ENCODE measurements at places on chromosomes 4 and X.
A peak's percentile ranks its signal among the peaks of the same experiment; 100 is the strongest.

- DNase-seq, result peak; percentile 44
These were observed 816.4 kb upstream of the FRG1 start for GRCh38 chr4:189124149-189124758.

GRCh38 chrX:154780968-154781367, 18.3 kb downstream of the DKC1 start:
- DNase-seq, result no peak

GRCh38 chr4:55876387-55876786, 22.9 kb downstream of the EXOC1 start:
- no peak for DNase-seq

GRCh38 chr4:1154126-1154522, 18.3 kb downstream of the SPON2 start:
- DNase-seq, result no peak

DNA sequence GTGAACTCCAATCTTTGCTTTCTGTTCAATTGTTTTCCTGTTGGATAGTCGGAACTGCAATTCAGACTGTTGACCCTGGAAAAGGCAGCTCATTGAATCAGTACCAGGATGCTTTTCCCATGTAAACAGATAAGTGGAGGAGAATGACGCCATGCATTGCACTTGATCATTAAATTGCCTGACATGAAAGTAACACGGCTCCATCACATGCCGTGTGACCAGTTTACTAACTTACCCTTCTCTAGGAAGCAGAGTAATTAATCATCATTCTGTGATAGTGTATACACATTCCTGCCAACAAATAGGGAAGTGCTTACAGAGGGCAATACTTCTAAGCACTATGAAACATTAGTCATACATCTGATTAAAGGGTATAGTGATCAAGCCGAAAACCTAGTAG, 101.4 kb downstream of the PPARGC1A start:
- no peak for DNase-seq

GRCh38 chr4:112213856-112214255, 17.7 kb upstream of the AP1AR start:
- no peak for DNase-seq

- DNase-seq, result peak; percentile 61
These were observed 45.1 kb upstream of the PPARGC1A start for GRCh38 chr4:23934915-23935314.

Data from Right ventricle myocardium inferior (tissue), 1 donor.